ENCODE measurements at places on chromosomes 16 and 17.

- peak; percentile 62 for DNase-seq
Measured at GRCh38 chr17:4978726-4979125, 8.7 kb downstream of the CAMTA2 start.

DNA sequence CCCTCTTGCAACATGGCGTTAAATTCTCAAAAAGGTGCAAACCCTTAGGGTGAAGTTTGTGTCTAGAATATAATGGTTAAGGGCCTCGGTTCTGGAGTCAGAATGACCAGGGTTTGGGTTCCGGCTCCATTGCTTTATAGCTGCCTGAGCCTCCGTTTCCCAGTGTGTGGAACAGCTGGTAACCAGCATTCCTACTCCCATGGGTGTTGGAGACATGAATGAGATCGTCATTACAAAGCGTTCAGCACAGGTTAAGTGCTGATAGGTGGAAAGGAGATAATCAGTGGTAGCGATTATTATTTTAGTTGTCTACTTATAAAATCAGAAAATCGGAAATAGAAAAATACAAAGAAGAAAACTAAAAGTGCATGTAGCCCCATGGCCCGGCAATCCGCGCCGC, 23.5 kb upstream of the ZCCHC14 start:
- DNase-seq = no peak

DNA sequence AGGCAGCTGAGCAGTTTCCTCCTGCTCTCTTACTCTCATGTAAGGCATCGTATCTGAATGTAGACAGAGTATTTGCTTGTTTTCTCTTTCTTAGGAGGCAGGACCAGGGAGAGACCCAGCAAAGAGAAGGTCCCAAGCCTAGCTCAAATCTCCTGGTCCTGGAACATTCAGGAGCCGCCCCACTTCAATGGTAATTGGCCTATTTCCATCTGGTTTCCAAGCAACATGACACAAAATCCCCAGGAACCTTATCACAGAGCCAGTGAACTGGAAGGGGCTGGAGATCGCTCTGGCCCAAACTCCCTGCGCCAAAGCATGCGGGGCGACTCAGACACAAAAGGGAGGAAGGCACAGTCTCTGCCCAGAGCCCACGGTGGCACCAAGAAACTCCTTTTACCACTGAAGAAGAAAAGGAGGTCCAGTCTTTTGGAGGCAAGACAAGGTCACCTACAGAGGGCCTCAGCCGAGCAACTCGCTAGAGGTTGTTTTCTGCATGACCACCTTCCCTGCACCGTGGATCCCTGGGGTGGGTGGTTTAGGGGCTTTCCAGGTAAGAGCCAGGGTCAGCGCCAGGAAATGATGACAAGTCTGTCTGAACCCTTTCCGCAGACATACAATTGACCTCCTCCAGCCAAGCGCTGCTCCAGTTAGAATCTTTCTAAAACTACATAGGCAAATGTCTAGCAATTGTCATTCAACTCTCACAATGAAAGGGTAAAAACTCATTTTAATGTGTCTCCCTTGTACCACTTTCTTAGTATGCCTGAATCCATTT, 394.7 kb downstream of the SOX9 start:
- DNase-seq = no peak

GRCh38 chr17:2874189-2874686, 78.0 kb downstream of the RAP1GAP2 start:
- no peak for DNase-seq

DNA sequence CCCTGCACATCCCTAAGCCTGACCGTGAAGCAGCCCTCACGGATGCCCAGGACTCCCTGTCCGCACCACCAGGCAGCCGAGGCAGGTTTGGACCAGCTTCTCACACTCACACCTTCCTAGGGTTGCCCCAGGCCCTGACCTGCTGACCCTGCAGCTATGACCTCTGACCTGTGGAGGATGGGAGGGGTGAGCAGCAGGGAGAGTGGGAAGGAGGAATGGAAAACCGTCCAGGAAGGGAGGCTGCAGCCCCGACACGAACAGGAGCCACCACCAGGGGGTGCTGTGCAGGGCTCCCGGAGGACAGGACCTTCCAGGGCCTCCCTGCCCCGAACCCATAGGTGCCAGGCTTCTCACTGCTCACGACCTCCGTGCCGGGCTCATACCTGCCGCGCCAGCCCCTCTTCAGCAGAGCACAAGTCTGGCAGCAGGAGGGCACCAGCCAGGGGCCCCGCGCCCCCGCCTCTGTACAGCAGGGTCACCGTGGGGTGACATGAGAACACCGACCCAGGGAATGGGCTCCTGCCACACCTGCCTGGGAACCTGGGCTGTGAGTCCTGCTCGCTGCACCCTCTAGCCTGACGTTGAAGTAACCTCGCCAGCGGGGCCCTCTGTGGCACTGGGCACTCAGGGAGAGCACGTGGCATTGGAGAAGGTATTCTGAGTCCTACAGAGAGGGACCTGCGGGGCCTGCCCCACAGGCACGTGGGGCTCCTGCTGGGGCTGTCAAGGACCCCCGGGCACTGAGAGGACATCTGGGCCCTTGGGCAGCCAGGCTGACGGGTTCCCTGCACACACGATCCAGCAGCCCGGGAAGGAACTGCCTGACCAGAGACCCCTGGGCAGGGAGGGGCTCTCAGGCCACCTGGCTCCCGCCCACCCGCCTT, 37.6 kb downstream of the CTU2 start:
- peak; percentile 45 for DNase-seq

DNA sequence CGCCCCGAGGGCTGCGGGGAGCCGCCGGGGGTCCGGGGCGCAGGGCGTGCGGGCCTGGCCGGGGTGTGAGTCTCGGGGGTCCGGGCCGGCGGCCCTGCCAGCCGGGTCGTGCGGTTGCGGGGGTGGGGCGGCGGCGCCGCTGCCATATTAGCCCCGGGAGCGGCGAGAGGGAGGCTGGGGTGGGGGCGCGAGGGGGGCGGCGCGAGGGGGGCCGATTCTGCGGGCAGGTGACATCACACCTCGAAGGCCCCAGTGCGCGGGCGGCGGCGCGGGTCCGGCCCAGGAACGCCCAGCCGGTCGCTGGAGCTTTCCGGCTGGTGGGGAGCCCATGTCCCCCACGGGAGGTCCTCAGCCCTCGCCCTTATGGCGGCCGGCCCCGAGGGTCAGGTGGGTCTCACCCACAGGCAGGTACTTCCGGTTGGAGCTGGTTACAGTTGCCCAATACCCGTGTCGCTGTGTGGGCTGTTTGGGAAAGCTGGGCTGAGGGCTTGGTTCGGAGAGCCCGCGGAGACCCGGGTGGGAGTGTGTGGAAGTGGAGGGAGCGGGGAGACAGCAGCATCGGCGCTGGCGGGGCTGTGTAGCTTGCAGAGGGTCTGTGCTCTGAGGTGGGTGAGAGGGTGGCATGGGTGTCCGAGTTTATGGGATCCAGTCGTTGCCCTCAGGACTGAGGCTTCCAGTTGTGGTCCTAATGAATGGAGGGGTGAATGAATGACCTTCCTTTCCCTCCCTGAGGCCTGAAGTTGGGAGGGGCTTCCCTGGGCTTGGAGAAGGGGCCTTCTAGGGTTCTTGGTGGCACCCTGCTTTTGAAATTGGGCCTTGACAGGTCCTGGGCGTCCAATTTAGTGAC, 804 bp downstream of the ATP6V0C start:
- DNase-seq = no peak

DNA sequence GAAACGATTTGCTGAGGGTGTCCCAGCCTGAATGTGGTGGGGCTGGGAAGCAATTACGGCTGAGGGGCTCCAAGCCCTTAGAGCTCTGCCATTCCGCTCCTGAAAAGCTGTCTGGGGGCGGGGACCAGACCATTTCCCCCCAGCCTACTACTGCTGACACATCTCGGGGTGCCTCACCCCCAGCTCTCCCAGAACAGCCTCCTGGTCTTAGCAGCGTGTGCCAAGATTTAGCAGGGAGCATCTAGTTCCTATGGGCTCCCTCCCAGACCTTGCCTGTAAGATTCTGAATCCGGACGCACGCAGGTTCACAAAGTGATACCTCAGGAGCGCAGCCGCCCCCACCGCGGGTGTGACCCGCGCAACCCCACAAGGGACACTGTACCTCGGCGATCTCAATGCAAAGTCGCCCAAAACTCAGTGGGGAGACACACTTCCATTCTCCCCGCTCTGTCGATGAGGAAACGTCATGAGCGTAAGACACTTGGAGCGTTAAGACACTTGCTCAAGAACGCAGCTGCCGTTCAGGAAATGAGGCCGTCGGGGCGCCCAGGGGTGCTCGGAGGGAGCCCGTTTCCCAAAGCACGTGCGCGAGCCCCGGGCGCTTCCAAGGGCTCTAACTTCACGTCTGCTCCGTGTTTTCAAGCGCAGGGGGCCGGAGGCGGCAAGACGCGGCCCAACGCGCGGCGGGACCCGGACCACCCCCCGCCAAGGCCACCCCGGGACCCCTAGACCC, 629 bp downstream of the GEMIN4 start:
- DNase-seq = no peak

GRCh38 chr16:6496996-6497395, 835.6 kb upstream of the RBFOX1 start:
- no peak for DNase-seq

DNA sequence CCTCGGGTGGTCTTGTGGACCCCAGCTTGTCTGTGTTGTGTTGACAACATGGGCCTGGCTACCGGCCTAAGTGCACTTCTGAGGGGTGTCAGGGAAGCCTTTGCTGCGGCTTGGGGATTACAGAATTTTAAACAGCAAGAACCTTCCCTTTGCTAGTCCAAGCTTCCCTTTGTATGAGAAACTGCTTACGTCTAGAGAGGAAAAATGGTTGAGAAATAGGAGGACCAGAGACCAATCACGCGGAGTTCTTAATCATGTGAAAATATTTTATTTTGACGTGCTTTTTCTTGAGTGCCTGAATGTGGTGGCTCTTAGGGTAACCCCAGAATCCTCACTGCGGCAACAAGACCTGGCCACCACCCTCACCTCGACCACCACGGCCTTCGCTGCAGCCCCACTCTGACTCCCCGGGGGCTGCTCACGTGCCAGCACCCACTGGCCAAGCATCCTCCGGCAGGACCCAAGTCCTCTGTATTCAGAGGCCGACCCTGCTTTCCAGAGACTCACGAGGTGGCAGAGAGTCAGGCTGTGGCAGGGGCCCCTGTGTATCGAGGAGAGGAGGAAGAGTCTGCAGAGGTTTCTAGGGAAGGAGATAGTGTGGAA, 81.2 kb downstream of the ZNF778 start:
- no peak for DNase-seq

DNA sequence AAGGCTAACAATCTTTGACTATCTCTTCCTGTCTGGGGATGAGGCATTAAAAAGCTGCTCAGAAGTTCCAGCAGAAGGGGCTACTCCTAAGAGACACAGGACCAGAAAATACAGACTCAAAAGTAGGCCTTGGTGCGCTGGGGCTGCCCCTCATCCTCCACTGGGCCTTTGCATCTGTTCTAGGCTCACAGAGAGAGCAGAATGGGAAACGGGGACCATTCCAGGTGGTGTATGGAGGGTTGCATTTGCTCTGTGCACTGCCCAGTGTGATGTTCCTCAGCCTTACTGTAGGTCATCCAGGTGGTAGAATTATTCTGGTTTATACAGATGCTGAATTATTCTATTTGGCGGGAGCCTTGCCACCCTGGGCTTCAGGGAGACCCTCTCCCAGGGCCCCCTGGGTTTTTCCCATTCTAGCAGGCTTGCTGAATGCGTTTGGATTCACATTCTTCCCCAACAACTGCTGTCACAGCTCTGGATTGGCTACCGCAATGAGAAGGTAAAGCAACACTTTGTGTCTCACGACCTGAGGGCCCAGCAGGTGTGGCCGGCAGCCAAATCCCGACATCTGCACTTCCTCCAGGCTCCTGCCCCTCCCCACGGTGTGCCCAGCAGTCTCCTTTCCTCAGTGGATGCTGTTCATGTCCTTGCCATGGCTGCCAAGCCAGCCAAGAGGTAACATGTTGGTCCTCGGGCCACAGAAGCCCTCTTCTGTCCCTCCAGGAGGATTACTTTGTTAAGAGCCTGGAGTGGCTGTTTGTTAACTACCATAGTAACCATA, 25.0 kb upstream of the ZNHIT3 start:
- DNase-seq = no peak

GRCh38 chr17:16926061-16926511, 45.8 kb downstream of the TNFRSF13B start:
- no peak for DNase-seq

GRCh38 chr16:51055434-51055833, 95.6 kb downstream of the SALL1 start:
- DNase-seq = no peak

DNA sequence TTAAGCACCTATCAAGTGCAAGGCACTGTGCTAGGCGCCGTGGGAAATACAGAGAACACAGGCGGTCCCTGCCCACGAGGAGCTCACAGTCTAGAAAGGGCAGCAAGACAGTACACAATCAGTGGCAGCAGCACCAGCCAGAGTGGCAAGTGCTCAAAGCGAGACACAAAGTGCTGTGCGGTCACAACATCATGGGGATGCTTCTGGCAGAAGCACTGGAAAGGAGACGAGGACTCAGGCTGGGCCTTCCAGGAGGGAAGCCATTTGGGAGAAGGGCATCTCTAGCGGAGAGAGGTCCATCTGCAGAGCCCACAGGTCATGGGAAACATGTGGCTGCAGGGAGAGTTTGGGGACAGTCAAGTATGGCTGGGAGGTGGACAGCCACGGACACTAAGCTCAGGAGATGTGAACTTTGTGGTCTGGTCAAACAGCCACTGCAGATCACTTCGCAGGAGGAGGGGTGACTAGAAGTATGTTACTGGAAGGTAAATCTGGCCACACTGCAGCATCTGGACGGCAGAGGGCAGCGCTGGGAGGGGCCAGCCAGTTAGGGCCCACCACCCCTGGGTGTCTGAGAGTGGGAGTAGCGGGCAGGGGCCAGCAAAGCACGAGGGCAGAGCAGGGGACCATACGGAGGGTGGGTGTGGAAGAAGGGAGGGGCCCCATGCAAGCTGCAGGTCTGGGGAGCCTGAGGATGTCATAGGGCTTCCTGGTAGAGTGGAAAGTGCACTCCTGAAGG, 71.1 kb downstream of the N4BP1 start:
- DNase-seq = no peak

DNA sequence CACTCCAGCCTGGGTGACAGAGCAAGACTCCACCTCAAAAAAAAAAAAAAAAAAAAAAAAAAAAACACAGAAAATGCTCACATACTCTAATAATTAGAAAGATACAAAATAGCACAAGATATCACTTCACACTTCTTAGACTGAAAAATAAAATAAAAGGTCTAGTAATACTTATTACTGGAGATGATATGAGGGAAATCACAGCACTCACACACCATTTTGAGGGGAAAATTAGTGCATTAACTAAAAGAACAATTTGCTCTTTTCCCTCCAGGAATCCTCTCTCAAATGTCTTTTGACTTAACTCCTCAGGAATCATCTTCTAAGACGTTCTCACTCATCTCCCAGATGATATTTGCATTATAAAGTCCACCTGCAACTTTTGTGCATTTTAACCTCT, 697.9 kb upstream of the SOX9 start:
- DNase-seq = no peak

DNA sequence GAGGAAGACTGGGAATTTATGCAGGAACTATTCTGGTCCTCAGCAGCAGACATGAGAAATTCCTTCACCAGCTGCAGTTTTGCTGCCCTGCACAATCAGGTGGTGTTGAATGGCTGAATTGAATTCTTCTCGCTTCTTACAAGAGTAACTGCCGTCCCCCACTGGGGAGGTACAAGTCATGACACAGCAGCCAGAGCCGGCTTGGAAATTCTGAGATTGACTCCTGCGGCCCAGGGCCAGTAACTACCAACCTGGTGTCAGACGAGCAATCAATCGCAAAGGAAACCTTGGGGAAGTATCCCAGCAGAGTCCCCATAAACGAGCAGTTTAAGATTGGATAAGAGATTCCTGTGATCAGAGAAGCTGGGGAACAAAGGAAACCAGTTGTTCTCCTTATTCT, 30.7 kb downstream of the KNOP1 start:
- DNase-seq = no peak
